Stimulated activated CD8-positive, alpha-beta memory T cell treated with anti-CD3 and anti-CD28 coated beads, Interleukin-2, amount 100 ng/mL, for 48 hours (primary cell): ENCODE measurements at places on chromosomes 12 and 14.

GRCh38 chr12:7709969-7710675 is 1.1 kb upstream of the DPPA3 start:
- no peak for DNase-seq

- DNase-seq, result no peak
Measured at GRCh38 chr14:104202259-104203070, 64.1 kb downstream of the KIF26A start.

- no peak for DNase-seq
Measured at GRCh38 chr14:81729622-81730021, 196.0 kb upstream of the SEL1L start.

DNA sequence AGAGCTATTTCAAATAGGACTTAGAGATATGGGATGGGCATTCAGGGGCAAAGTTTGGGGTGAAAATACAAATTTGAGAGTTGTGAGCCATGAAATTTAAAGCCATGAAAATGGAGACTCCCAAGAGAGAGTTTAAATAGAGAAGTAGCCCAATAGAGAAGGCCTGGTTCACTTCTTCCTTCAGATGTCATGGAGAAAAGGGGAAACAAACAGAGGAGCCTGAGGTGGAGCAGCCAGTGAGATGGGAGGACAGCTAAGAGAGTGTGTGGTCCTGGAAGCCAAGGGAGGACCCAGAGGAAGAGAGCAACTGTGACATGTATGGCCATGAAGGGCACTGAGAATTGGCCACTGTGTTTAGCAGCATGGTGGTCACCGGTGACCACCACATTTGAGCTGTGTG is 12.3 kb upstream of the DYNLL1 start:
- DNase-seq, result no peak

- no peak for DNase-seq
Measured at GRCh38 chr12:82805812-82806497, 119.2 kb downstream of the TMTC2 start.

- no peak for DNase-seq
Measured at GRCh38 chr12:108635201-108635996, 1.7 kb upstream of the SELPLG start.

DNA sequence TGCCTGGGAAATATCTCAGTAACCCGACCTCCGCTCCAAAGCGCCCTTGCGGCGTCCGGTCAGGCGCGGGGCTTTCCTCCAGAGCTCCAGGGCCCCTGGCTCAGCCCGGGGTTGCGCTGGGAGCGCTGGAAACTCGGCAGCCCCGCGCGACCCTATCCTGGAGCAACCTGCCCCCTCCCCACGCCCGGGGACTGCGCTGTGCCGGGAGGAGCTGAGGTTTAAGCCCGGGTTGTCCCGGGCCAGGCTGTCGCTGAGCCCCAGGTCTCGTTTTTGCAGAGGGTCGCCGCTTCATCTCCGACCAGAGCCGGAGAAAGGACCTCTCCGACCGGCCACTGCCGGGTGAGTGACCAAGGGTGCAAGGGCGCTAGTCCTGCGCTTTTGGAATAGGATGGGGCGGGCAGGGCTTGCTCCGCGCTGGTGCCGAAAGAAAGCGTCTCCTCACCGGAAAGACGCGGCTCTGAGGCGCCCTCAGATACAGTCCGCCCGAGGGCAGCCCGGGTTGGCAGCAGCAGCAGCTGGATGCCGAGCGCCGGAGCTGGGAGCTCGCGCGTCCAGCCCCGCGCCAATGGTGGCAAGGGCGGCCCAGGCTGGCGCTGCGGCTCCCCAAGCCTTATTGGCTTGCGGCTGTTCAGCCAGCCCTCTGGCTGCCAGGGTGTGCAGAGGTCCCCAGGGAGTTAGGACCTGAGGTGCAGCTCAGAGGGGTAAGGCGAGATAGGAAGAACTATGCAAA is 1.5 kb downstream of the SPX start:
- peak; percentile 54 for DNase-seq

GRCh38 chr12:38279756-38280155 is 36.8 kb upstream of the ALG10B start:
- no peak for DNase-seq

GRCh38 chr12:10067942-10068341 is 30.8 kb downstream of the CLEC1A start:
- DNase-seq, result no peak

- DNase-seq, result no peak
Measured at GRCh38 chr14:33717866-33718265, 233.0 kb downstream of the EGLN3 start.

DNA sequence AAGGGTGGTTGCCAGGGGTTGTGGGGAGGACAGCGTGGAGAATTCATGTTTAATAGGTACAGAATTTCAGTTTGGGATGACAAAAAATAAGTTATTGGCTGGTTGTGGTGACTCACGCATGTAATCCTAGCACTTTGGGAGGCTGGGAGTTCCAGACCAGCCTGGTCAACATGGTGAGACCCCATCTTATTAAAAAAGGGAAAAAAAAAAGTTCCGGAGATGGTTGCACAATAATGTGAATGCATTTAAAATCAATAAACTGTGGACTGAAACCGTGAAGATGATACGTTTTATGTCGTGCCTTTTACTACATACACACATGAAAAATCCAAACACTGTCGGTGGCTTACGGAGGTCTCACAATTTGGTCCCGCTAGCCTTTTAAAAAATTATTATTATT is 20.5 kb downstream of the GALNT6 start:
- DNase-seq, result no peak

- no peak for DNase-seq
Measured at GRCh38 chr12:109561711-109562030, 11.6 kb downstream of the MMAB start.

- no peak for DNase-seq
Measured at GRCh38 chr12:1277905-1278304, 286.9 kb downstream of the ERC1 start.
